ENCODE measurements at places on chromosomes 12 and 14. TPM values are rescaled to one million over a fixed set of nuclear protein-coding genes. Genes with fewer than 3 reads are reported as not detected.

Gene LRRC10
- 0.25 TPM for polyA plus RNA-seq

Gene KRT2
- polyA plus RNA-seq: 0.05 TPM

Gene TMEM63C
- not detected for polyA plus RNA-seq

Gene DNAI7
- 0.64 TPM for polyA plus RNA-seq

Gene MLH3
- polyA plus RNA-seq: 18.5 TPM

Gene PTCSC3
- polyA plus RNA-seq: not detected

Gene PLD4
- polyA plus RNA-seq: 0.38 TPM

Gene KLRC1
- polyA plus RNA-seq: not detected

Gene IGF1
- polyA plus RNA-seq: 1.3 TPM

Gene RDH16
- 0.50 TPM for polyA plus RNA-seq

Gene MYF6
- polyA plus RNA-seq: not detected

Gene AMHR2
- 0.26 TPM for polyA plus RNA-seq

Gene TMEM30B
- polyA plus RNA-seq: 7.5 TPM

Gene LALBA
- not detected for polyA plus RNA-seq

Gene MRPL42
- 53.3 TPM for polyA plus RNA-seq

Gene TOMM20L
- not detected for polyA plus RNA-seq

Gene VRK1
- polyA plus RNA-seq: 5.8 TPM

Gene GALNT16
- polyA plus RNA-seq: 10.7 TPM

Gene POC1B
- polyA plus RNA-seq: 7.3 TPM

Gene ACRBP
- not detected for polyA plus RNA-seq

Gene SMOC1
- polyA plus RNA-seq: 5.8 TPM

Gene IRAK4
- polyA plus RNA-seq: 24.1 TPM

Gene ALDH1L2
- polyA plus RNA-seq: 1.6 TPM

Gene KRT7
- polyA plus RNA-seq: 82.6 TPM

Gene KLRK1
- polyA plus RNA-seq: 0.59 TPM

Gene SLC38A2
- polyA plus RNA-seq: 46.0 TPM

Gene COX8C
- polyA plus RNA-seq: not detected

Gene TTC7B
- 17.9 TPM for polyA plus RNA-seq

Gene JAG2
- 0.13 TPM for polyA plus RNA-seq

Gene LRIG3
- 3.3 TPM for polyA plus RNA-seq

Gene AQP2
- polyA plus RNA-seq: not detected

Gene FAM222A
- 0.25 TPM for polyA plus RNA-seq

Gene PARP2
- polyA plus RNA-seq: 21.4 TPM
